Activated naive CD4-positive, alpha-beta T cell (primary cell): ENCODE measurements at places on chromosomes 5 and 9.

- DNase-seq, result no peak
Observed at GRCh38 chr5:134215757-134216156, 10.1 kb downstream of the PPP2CA start.

- DNase-seq, result no peak
Observed at GRCh38 chr5:171432076-171432475, 12.6 kb downstream of the FGF18 start.

- DNase-seq, result no peak
Observed at GRCh38 chr9:8857068-8857925, 1057.7 kb upstream of the DMAC1 start.

- DNase-seq, result no peak
Observed at GRCh38 chr5:175226506-175226905, 217.5 kb downstream of the DRD1 start.

- DNase-seq, result no peak
Observed at GRCh38 chr9:105700668-105701067, 6.3 kb downstream of the TMEM38B start.

GRCh38 chr9:126464694-126465441 lies 138.2 kb downstream of the MVB12B start:
- no peak for DNase-seq

DNA sequence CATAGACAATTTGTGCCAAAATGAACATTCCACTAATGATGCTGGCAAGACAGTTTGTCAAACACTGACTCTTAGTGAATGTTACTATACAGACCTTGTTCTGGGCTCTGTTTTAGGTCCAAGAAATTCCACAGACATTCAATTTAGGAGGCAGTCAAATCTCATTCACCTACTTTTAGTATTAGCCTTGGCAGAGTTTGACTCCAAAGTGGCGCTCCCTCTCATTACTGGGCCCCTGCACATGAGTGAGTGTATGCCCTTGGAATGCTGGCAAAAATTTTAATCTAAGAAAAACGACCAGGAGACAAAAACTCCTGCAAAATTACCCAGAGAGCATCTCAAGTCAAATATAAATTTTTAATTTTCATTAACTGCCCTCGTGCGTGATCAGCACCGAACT lies 94.9 kb upstream of the SLC27A6 start:
- no peak for DNase-seq
